ENCODE measurements at places on chromosomes 2 and 18.

DNA sequence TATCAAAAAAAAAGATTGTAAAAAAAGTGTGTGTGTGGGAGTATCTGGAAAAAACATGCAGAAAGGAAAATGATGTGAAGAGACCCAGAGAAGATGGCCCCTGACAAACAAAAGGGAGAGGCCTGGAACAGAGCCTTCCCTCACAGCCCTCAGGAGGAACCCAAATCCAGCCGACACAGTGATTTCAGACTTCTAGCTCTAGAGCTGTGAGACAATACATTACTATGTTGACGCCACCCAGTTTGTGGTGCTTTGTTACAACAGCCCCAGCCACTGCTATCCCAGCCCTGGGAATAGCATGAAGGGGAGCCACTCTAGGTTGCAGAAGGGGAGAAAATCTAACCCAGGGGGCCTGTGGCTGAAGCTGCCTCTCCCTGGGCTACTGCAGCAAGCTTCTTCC lies 59.0 kb upstream of the ZBTB7C start:
- no peak for DNase-seq

- DNase-seq, result no peak
These were observed 663.6 kb downstream of the IRS1 start for GRCh38 chr2:226135861-226136548.

- DNase-seq, result no peak
These were observed 60.5 kb downstream of the RIT2 start for GRCh38 chr18:43054815-43055519.

- DNase-seq, result no peak
These were observed 9.1 kb downstream of the NEURL3 start for GRCh38 chr2:96495982-96496629.

DNA sequence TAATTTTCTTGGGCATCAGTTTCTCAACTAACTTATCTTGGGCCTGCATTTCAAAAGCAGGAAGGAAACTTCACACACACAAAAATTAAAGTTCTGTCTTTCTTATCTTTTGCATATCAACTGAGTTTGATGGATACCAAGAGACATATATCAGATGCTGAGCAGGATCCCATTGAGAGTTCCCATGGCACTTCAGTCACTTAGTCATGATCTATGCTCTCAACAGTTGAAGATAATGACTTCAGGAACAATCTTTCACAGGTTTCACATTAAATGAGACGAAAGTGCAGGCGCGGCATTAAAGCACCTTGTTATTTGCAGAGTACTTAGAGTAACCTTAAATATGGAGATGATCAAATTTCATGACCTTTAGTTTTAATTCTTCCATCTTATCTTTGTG lies 2139.8 kb upstream of the CELF4 start:
- no peak for DNase-seq

DNA sequence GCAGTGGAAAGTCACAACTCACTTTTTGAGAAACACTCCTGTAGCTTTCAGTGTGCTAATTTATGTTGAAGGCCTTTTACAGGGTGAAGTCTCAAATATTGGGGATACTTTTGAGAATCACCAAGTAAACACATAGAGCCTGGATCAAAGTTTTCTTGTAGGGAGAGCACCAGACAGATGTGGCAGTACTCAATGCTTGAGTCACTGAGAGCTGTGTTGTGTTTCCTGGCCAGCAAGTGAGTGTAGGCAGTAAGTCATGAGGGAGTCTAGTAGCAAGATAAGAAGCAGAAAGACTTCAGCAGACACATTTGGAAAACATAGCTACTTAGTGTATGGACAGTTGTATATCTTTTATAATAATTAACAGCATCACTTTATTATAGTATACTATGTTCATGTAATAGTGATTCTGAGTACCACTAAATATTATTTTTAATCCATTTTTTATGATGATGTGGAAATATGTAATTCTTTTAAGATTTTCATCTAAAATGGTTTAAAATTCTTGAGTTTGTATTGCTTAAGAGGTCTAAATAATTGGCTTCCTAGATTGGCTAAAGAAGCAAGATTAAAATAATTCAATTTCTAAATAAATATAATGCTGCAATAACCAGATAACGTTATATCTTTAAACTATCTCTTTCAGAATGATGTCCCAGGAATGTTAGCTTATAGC lies 12.8 kb downstream of the PSMD1 start:
- no peak for DNase-seq

DNA sequence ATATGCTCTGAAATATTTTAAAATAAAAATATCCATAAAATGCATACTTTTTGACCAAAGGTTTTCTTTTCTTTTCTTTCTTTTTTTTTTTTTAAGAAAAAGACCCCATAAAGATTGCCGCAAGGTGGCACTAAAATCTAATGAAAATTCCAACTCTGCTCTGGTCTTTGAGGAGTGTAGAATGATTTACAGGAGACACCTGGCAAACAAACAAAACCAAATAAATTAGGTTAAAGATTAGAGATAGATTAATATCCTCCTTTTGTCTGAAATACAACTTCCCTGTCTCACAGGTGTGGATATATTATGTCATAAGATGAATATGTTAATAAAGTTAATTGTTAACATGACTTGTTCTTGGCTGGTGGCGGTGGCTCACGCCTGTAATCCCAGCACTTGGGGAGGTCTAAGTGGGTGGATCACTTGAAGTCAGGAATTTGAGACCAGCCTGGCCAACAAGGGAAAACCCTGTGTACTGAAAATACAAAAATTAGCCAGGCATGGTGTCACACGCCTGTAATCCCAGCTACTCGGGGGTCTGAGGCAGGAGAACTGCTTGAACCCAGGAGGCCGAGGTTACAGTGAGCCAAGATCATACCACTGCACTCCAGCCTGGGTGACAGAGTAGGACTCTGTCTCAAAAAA lies 3.5 kb upstream of the RHOB start:
- DNase-seq, result no peak

All from Ammon's horn (tissue), 1 donor.